NCI-H2171 (cell line): ENCODE measurements at places on chromosomes 12 and 14.
A peak's percentile ranks its signal among the peaks of the same experiment; 100 is the strongest.

DNA sequence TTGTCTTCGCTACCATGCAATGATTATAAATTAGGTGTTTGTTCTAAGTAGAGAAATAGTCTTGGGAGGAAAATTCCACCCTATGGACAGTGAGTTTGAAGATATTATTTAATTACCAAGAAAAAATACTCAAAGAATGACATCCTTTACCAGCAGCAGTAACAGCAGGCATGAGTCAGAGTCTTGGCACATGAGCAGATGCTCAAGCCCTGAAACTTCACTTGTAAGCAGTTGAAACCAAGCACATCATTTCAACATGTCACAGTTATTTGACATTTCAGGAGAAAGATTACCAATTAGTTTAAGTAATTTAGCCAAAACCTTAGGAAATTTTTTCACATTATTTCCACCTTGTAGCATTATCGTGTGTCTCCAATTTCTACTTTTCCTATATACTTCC is 99.2 kb downstream of the C12orf50 start:
- no peak for DNase-seq

GRCh38 chr14:32205984-32206383 is 2.9 kb upstream of the RNU6-8 start:
- no peak for DNase-seq

GRCh38 chr14:93049315-93049714 is 66.4 kb downstream of the ITPK1 start:
- no peak for DNase-seq

DNA sequence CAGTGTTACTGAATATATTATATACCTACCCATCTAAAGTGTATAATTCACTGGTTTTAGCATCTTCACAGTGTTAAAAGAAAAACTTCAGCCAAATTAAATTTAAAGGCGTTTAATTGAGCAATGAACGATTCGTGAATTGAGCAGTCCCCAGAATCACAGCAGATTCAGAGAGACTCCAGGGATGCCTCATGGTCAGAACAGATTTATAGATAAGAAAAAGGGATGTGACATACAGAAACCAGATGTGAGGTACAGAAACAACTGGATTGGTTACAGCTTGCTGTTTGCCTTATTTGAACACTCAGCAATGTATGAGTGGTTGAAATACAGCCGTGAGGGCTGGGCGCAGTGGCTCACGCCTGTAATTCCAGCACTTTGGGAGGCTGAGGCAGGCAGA is 84.6 kb downstream of the WNK1 start:
- no peak for DNase-seq

DNA sequence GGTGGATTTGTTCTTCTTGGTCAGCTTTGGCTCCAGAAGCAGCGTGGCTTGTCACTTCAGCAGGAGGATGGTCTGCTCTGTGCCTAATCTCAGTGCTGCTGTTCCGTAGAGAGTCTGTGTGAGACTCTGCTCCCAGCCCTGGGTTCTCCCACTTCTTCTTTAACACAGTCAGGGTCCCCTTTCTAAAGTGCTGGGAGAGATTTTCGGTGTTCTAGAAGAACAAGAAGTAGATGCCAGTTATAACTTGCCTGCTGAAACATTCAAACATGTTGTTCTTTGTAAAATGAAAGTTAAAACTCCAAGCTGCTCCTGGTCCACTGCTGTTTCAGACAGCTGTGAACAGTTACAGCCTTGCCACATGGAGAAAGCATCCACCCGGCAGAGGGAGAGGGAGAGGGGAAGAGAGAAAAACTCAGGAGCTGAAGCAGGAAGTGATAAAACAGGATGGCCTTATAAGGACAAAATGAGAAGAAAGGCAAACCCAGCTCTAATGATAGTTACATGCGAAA is 55.2 kb upstream of the CERS5 start:
- peak; percentile 65 for DNase-seq

DNA sequence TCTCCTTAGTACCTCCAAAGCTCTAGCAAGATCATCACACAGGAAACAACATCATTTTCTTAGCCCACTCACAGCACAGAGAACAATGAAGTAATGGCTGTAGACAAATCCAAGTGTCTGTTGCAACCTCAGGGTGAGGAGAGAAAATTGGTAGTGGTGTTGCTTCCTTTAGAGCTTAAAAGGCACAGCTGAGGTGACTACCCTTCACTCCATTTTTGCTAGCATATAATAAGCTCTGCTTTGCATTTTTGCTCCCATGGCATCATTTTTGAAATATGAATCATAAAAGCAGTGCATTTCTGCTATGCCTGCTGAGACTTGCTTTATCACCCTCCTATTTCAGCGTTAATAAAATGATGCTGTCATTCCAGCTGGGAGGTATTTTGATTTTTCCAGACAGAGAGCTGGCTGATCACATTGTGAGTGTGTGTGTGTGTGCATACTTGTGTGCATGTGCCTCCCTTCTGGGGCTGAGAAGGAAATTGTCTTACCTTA is 18.5 kb upstream of the PCNX1 start:
- DNase-seq, result no peak

DNA sequence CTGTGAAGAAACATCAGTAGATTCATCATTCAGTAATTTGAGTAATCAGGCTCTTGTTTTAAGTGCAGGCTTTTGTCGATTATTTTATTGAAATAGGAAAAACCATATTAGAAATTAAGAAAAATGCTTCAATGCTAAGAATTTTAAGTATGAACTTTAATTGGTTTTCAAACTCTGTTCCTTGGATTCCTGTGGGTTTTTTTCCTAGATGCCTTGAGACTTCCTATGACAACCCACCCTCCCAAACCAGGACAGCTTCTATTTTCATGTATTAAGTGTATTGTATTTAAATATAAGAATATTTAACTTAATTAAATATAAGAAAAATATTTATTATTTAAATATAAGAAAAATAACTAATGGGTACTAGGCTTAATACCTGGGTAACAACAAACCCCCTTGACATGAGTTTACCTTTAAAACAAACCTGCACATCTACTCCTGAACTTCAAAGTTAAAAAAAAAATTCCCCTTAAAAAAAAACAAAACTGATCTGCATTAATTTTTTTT is 3.0 kb downstream of the ARHGAP5 start:
- DNase-seq, result no peak

- no peak for DNase-seq
These were observed 378.4 kb downstream of the BTG1 start for GRCh38 chr12:91767237-91767636.

DNA sequence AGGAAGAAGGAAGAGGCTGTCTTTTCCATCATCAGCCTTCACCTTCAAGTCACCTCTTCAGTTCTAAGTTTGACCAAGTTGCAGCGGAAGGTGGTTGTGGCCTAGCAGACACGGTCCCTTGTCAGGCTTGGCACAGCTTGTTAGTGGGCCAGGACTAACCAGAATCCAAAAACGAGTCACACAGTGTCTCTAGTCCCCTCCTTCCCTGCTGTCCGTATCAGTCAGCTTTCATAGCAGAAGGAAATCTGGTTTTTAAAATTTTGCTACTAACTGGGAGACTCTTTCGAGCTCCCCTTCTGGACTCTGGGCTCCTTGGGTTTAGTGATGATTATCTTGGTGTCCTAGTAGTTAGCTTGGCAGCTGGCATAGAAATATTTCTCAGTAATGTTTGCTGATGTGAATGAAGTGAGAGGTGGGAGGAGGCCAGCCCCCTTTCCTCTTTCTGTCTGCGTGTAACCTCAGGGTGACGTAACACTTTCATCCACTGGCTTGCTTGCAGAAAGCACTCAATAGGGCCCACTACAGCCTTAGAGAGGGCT is 3.8 kb downstream of the ETV6 start:
- no peak for DNase-seq

- DNase-seq, result no peak
These were observed 411.4 kb upstream of the SOX5 start for GRCh38 chr12:24360907-24361306.

DNA sequence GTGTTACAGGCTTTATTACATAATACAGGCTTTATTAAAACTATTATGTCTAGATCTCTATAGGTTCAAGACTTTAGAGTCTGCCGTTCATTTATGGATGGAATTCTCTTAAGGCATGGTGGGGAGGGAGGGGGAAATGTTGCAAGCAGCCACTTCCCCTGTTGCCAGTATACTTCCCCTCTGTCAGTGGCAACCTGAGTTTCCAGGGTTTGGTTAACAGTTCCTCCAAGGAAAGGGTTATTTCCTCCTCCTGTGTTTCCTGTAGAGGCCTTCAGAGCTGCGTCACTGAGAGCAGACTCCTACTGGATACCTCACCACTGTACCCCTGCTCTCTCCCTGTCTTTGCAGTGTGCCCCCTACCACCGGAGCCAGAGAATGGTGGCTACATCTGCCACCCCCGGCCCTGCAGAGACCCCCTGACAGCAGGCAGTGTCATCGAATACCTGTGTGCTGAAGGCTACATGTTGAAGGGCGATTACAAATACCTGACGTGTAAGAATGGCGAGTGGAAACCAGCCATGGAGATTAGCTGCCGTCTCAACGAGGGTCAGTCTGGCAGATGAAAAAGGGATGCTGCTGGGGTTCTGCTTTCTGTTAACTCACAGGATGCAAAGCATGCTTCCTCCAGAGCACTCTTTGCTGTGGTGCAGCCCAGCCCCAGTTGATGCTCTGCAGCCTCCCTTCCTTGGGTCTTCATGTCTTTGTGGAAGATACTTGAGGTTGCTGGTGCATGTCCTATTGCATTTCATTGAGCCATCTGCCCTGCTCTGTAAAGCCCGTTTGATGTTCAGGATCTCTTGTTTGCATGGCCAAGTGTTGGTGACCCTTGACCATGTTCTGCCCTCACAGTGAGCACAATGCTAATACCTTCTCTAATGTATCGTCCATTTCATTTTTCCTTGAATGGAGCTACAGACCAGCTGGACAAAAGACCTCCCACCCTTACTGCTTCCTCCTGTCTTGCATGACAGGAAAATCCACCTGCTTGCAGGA is 63.6 kb upstream of the SRSF5 start:
- no peak for DNase-seq

DNA sequence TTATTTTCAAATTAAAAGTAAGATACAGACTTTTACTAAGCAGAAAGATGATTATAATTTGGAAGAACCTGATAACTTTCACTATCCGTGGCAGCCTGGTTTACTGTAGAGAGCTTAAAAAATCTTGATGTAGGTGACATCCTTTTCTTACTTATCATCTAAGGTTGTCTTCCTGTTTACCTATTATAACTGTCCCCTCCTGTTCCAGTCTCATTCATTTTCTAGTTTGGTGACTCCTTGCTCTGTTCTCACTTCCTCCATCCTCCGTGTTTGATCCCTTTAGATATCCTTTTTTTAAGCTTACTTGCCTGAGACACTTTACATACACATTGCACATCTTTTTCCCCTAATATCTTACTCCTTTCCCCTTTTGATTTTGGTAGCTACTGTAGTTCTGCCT is 27.5 kb downstream of the CCDC91 start:
- no peak for DNase-seq
